Skeletal muscle tissue (tissue), 5 donors: ENCODE measurements at places on chromosomes 12 and 14. TPM values are rescaled to one million over a fixed set of nuclear protein-coding genes. Genes with fewer than 3 reads are reported as not detected.

SLC39A2 gene
- total RNA-seq = not detected

IQSEC3 gene
- 1.0 TPM for total RNA-seq

MMP19 gene
- total RNA-seq = 2.6 TPM

MDGA2 gene
- total RNA-seq = 2.1 TPM

TEAD4 gene
- total RNA-seq = 30.3 TPM

PLEKHD1 gene
- under 0.01 TPM for total RNA-seq

CALCOCO1 gene
- total RNA-seq = 49.1 TPM

SMIM41 gene
- not detected for total RNA-seq

KIF21A gene
- total RNA-seq = 6.3 TPM

PLA2G1B gene
- total RNA-seq = not detected

SYT10 gene
- not detected for total RNA-seq

STON2 gene
- total RNA-seq = 30.8 TPM

ERBB3 gene
- total RNA-seq = 154 TPM

PRH2 gene
- total RNA-seq = not detected

PAPLN gene
- total RNA-seq = 1.6 TPM

GRIP1 gene
- total RNA-seq = 3.1 TPM

DCAF5 gene
- total RNA-seq = 20.9 TPM

ISM2 gene
- total RNA-seq = not detected

ASCL1 gene
- not detected for total RNA-seq

RHEBL1 gene
- 0.52 TPM for total RNA-seq

HOXC6 gene
- 2.6 TPM for total RNA-seq

IKZF4 gene
- total RNA-seq = 1.6 TPM

EXOC3L4 gene
- total RNA-seq = 0.52 TPM

HNF1A gene
- total RNA-seq = not detected

LEMD3 gene
- total RNA-seq = 30.8 TPM

FBXO21 gene
- total RNA-seq = 37.6 TPM

TMEM19 gene
- 36.0 TPM for total RNA-seq

LBHD2 gene
- not detected for total RNA-seq

GAS2L3 gene
- 19.3 TPM for total RNA-seq

PTPN6 gene
- total RNA-seq = 7.8 TPM

KCTD10 gene
- total RNA-seq = 24.0 TPM

JPH4 gene
- 1.0 TPM for total RNA-seq

ARHGDIB gene
- 17.2 TPM for total RNA-seq

ZNF664 gene
- 25.1 TPM for total RNA-seq

SMCO2 gene
- not detected for total RNA-seq

OTOGL gene
- total RNA-seq = 0.52 TPM

INSM2 gene
- total RNA-seq = not detected

CISTR gene
- total RNA-seq = not detected

KCNJ8 gene
- total RNA-seq = 32.4 TPM

TMCC3 gene
- 16.7 TPM for total RNA-seq

CLEC14A gene
- 25.1 TPM for total RNA-seq

TRIP11 gene
- 10.4 TPM for total RNA-seq

MUCL1 gene
- total RNA-seq = not detected

SYNE3 gene
- 21.4 TPM for total RNA-seq

TAS2R19 gene
- total RNA-seq = 9.9 TPM

GPR65 gene
- 0.52 TPM for total RNA-seq
